ENCODE measurements at places on chromosomes 7 and 10.

GRCh38 chr7:151018421-151019129 lies 5.7 kb downstream of the ATG9B start:
- DNase-seq: no peak

GRCh38 chr10:44253769-44254462 lies 131.0 kb downstream of the CXCL12 start:
- DNase-seq: peak; percentile 95

GRCh38 chr7:147436718-147437117 lies 1153.8 kb upstream of the C7orf33 start:
- no peak for DNase-seq

GRCh38 chr7:139943401-139943800 lies 114.3 kb downstream of the TBXAS1 start:
- no peak for DNase-seq

- no peak for DNase-seq
Measured at GRCh38 chr10:21083861-21084260, 186.8 kb upstream of the NEBL start.

DNA sequence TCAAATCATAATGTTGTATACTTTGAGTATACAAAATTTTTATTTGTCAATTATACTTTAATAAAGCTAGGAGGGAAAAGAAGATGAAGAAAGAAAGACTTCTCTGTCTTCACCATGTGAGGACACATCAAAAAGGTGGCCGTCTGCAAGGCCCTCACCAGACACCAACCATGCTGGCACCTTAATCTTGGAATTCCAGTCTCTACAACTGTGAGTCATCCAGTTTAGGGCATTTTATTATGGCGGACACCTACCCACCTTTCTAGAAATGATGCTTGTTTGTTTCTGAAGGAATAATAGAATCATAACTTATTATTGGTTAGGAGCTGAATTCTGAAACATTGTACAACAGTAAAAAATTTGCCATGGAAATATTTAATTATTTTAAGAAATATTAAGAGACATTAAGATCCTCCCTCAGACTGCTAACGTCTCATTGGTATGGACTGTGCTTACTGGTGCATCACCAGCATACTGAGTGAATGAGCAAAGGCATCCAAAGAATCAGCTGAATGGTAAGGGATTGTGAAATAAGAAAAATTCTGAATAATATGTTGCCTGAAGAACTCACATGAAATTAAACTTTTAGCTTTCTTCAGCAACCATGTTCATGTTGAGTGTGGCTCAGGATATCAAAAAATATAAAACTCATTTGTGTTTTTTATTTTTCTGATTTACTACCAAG lies 536.6 kb downstream of the HTR7 start:
- DNase-seq: no peak

DNA sequence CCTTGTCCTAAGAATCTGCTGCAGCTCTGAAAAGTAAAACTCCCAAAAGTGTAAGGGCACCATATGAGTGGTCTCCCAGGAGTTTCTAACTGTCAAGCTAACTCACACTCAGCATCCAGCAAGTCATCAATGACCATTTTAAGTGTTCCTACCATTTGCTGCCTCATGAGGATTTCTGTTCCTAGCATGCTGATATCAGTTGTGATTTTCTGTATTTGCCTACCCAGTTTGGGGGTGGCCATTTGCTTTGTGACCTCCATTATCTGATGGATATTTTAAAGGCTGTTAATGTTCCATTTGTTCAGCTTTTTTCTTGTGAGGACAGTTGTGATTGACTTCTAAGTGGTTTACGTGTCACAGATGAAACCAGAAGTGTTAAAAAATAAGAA lies 2.9 kb downstream of the FAM24B start:
- DNase-seq: no peak

GRCh38 chr7:151393031-151393977 lies 16.5 kb downstream of the WDR86 start:
- no peak for DNase-seq

- DNase-seq: peak; percentile 9
Measured at GRCh38 chr10:112250555-112250954, 32.6 kb upstream of the TECTB start.

All from HFF-Myc (cell line).